RPMI7951 (cell line): ENCODE measurements at places on chromosomes 7 and 10. TPM values are rescaled to one million over a fixed set of nuclear protein-coding genes. Genes with fewer than 3 reads are reported as not detected.
A peak's percentile ranks its signal among the peaks of the same experiment; 100 is the strongest.

ENTPD1 gene
- total RNA-seq = 0.20 TPM in 1 of 2 replicates, not detected in the other

GPR26 gene
- total RNA-seq = under 0.01 TPM in 2 replicates

NKX1-2 gene
- not detected in 2 replicates for total RNA-seq

SLC18A3 gene
- not detected in 2 replicates for total RNA-seq

GRCh38 chr7:108380517-108380916, 75.7 kb downstream of the NRCAM start:
- DNase-seq = no peak

DNA sequence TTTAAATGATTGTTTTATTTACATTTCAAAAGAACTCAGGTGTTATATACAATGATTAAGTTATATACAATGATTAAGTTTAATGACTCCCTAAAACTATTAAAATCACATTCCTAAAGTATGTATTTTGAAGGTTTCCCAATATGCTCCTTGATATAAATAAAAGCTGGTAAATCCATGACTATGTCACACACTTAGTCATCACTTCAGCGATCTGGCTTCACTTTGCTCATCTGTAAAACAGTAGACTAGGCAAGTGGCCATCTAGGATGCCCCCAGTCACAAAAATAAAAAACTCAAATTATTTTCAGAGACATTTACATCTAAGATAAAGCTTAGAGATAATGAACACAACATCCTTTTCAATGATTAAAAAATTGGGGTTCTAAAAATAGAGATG, 10.8 kb downstream of the ICA1 start:
- DNase-seq = no peak

- peak; percentile 6 for DNase-seq
Observed at GRCh38 chr7:18860221-18860620, 257.2 kb downstream of the TWIST1 start.

- no peak for DNase-seq
Observed at GRCh38 chr7:85765698-85766298, 578.9 kb upstream of the SEMA3D start.

- DNase-seq = no peak
Observed at GRCh38 chr10:78659598-78659967, 409.2 kb upstream of the ZMIZ1 start.

DNA sequence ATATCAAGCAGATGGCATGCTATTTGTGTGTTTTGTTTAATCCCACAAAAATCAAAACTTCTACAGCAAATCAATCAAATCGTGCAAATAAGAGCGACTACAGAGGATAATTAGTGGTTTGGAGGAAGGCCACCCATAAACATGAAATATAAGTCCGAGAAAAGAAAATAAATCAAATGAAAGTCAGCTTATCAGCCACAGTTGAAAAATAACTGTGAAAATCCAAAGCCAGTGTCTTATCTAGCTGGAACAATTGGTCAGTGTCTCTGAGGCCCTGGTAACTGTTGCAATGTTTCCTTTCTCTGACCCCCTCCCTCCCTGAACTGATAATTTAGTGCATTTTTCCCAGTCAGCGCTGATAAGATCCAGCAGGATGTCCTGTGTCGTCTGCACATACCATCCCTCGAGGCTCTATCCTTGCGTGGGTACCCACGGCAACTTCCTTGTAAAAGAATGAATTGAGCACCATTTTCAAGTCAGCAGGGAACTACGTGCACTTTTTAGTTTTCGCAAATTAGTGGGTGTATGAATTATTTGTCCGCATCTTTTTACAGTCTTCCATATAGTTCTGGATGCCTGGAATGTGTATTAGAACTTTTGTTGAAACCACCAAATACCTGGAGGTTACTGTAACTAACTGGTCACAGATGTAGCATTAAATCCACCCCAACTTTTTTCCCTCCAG, 10.8 kb upstream of the JCAD start:
- peak; percentile 60 for DNase-seq

- no peak for DNase-seq
Observed at GRCh38 chr7:105497016-105497415, 25.1 kb downstream of the PUS7 start.

GRCh38 chr10:23192712-23193434, 761 bp downstream of the PTF1A start:
- no peak for DNase-seq

- DNase-seq = no peak
Observed at GRCh38 chr7:972676-973309, 2.6 kb downstream of the COX19 start.

- DNase-seq = no peak
Observed at GRCh38 chr7:142422621-142423020, 164.8 kb upstream of the PRSS58 start.
